ENCODE measurements at places on chromosomes 1 and 21. TPM values are rescaled to one million over a fixed set of nuclear protein-coding genes. Genes with fewer than 3 reads are reported as not detected.

RAP1GAP gene
- 0.89 TPM for total RNA-seq

LHX8 gene
- total RNA-seq = not detected

BSND gene
- total RNA-seq = not detected

HRNR gene
- not detected for total RNA-seq

TSPEAR gene
- total RNA-seq = not detected

SPRR2A gene
- not detected for total RNA-seq

MATN1 gene
- under 0.01 TPM for total RNA-seq

CZIB gene
- total RNA-seq = 52.9 TPM

ARHGAP29 gene
- 7.7 TPM for total RNA-seq

FLG2 gene
- total RNA-seq = not detected

DISC1 gene
- total RNA-seq = 5.3 TPM

SLAMF9 gene
- total RNA-seq = 0.09 TPM

TRAF3IP3 gene
- not detected for total RNA-seq

RHOC gene
- total RNA-seq = 414 TPM

CYP4Z1 gene
- not detected for total RNA-seq

ALPL gene
- 0.30 TPM for total RNA-seq

BATF3 gene
- total RNA-seq = 0.42 TPM

UHMK1 gene
- total RNA-seq = 105 TPM

CD52 gene
- total RNA-seq = not detected

ANKRD34A gene
- total RNA-seq = under 0.01 TPM

CAMSAP2 gene
- 42.7 TPM for total RNA-seq

S100A7 gene
- not detected for total RNA-seq

NECTIN4 gene
- total RNA-seq = 1.8 TPM

TMEM234 gene
- total RNA-seq = 17.0 TPM
